ENCODE measurements at places on chromosomes 3 and 15.

DNA sequence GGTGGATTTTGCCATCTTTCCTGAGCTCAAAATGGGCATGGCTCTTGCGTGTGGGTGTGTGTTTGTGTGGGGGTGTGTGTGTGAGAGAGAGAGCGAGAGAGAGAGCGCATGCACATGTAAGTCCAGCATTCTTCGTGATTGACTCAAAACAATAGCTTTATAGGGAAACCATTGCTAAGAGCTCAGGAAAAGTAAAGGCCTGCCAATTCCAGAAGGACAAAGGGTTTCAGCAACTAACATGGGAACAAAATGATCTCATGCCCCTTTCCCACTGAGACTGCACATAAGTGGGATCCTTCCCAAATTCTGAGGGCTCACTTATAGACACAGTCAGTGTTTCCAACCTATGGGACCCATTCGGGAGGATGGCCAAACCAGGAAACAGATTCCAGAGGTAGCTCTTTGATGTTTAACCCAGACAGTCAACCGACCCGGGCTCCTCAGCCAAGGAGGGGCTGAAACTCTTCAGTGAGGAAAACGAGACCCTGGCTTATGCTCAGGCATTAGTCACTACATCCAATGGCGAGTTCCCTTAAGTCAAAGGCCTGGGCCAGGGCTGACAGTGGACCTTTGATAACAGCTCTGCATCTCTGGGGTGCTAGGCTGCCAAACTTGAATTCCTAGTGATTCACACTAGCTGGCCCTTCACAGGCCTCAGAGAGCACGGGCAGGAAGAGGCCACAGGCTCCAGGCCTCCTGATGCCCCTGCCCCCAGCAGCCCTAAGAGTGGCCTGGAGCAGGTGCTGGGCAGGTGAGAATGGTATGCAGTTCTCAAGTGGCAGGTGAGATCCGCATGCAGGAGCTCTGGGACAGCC, 305.0 kb upstream of the C2CD4B start:
- DNase-seq, result no peak

DNA sequence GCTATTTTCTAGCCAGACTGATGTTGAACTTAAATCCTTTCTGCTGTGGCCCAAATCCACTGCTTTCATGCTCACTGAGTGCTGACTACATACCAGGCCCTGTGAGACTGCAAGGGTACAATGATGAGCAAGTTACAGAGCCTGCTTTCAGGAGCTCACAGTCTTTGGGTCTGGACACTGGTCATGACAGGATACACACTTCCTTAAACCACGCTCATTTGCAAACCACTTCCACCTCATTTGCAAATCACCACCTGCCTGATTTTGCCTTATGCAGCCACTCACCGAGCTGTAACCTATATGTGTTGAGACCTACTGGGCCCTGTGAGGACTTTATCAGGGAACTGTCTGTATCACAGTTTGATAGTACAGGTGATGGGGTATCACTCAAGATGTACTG, 50.2 kb upstream of the LRRC58 start:
- DNase-seq, result no peak

DNA sequence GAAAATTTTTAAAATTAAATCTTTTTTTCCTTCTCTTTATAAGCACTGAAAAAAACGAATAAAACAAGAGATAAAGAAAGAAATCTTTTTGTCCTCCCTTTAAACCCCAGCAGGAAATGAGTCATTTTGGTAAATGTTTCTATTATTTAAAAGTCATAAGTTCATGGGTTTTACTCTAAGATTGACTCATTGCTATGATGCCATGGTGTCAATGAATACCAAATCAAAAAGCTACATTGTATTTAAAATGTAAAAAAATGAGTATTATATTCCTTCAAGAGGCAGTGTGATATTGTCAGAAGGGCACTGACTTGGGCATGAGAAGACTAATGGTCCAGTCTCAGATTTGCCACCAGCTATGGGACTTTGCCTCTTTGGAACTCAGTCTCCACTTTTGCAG, 303.4 kb upstream of the DNAJC19 start:
- no peak for DNase-seq

DNA sequence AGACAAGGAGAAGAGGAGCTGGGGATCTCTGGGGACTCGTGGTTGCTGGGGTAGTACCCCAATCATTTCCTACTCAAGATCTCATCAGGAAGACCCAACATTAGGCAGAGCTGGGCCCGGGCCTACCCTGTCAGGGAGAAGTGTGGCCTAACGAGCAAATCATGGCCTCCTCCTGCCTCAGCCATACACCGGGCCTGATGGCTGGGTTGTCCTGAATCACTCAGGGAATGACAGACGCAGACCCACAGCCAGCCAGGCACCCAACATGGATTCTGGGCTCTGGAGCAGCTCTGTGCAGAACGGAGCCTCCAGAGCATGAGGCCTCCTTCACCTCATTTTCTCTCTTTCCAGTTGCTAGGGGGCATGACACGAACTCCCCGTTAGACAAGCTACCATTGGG, 19.7 kb downstream of the ITGA11 start:
- no peak for DNase-seq

DNA sequence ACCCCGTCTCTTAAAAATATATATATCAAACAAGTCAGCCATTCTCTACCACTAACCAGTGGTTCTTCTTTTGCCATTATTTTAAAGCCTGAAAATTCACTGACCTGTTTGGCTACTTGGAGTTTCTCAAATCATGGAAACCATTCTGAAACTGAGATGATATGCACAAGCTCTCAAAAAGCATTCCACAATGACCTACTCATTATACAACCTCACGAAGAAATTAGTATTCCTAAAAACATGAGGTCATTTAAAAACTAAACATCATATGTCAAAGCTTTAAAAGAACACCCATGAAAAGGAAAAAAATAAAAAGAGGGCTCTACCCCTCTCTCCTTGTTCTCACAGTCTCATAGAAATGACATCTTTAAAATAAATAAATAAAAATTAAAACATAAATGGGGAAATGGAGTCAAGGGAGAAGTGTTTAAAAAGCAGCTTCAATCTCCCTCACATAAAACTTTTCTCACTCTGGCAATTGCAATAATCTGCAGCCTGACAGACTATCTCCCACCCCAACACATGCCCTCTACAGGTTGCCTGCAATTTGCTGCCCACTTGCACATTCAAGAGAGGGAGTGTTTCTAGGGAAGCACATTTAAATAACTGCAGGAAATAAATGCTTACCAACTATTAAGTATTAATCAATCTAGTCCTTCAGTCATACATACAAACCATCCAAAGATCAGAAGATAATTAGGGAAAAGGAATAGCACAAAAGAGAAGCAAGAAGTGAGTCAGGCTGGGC, 73.3 kb downstream of the TRANK1 start:
- no peak for DNase-seq

GRCh38 chr3:20488151-20488550, 302.1 kb upstream of the SGO1 start:
- DNase-seq, result no peak

GRCh38 chr15:48361685-48362084, 30.5 kb downstream of the DUT start:
- no peak for DNase-seq

DNA sequence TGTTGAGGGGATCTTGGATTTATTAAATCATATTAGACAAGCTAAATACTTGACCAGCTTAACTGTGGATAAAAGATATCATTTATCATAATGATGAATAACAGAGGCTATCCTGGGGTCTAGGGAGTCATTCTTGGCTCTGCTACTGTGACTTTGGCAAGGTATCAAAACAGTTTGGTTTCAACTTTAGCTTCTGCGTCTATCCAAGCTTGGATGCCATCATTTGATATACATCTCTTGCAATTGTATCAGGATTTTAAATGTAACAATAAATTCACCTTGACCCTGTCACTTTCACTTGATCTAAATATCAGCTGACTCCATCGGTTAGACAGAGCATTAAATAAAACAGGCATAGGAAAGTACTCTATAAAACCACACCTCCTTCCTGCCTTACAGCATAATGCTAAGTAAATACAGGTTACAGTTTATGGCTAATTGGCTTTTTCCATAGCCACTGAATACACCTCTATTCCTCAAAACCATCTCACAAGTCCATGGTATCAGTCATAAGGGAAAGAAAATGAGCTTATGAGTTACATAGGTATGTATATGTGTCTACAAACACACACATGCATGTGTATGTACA, 262.9 kb downstream of the CTNNB1 start:
- no peak for DNase-seq

DNA sequence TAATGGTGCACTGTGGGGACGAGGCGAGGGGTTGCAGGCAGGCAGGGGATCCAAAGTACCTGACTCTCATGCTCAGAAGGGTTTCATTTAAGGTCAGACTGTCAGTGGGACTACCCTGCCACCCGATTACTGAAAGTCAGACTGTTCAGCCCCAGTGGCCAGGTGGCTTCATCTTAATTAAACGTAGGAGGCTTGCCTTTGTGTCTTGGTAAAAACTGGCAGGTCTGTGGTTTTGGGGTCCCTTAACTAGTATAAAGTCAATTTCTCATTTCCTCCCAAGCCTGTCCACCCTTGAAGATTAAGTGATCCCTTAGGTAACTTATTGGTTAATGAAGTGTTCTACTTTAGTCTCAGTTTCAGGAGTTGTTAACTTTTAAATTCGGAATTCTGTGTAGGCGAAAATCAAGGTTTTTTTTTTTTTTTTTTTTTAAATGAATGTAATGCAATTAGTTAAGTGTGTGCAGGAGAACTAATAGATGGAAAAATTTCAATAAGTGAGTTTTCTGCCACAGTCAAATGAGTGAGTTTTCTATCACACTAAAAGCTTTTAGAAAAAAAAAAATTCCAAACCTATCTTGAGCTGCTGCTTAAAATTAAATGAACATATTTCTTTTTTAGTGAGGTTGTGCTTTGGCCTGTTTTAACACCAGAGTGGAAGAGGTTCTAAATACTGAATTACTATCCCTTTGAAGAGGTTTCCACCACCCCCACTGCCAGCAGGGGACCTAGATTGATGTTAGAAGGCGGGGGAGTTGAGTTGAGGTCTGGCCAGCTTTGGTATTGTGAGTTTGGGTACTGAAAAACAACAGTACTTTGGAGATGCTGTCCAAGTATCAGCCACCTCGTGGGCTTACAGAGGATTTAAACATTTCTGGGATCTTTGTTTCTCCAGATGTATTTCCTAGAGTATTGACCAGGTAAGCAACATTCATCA, 15.2 kb downstream of the ITPR1 start:
- DNase-seq, result peak; percentile 56

DNA sequence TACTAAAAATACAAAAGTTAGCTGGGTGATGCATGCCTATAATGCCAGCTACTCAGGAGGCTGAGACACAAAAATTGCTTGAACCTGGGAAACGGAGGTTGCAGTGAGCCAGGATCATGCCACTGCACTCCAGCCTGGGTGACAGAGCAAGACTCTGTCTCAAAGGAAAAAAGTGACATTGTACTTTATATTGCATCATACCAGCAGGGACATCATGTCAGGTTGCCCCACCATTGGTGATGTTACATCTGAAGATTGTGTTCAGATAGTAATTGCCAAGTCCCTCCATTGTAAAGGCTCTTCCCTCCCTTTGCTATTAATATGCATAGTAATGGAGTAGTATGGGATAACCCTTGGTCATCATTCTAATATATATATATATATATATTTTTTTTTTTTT, 44.8 kb downstream of the FOXL2 start:
- no peak for DNase-seq

GRCh38 chr15:76147906-76148570, 88.3 kb downstream of the TMEM266 start:
- DNase-seq, result peak; percentile 84

- no peak for DNase-seq
These were observed 162.2 kb downstream of the PCCB start for GRCh38 chr3:136412307-136412706.

- DNase-seq, result no peak
These were observed 62.8 kb upstream of the CSPG4 start for GRCh38 chr15:75775296-75776064.

DNA sequence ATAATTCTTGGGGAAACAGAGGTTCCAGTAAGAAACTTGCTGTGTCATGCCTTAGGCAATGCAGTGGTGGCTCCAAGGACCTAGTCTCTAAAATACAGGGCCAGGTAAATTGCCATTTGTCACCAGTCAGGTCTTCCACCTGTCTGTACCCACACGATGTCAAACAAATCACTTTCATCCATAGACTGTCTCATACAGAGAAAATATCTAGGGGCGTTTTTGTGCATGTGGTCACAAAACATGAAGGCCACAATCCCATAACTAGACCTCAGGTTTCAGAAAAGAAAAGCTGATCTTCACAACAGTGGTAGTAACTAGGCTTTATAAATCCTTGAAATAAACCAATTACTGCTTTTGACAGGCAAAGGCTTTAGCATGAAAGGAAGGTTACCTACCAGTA, 92.3 kb downstream of the SLC9A9 start:
- no peak for DNase-seq

GRCh38 chr3:132867526-132867925, 145.3 kb upstream of the NPHP3 start:
- DNase-seq, result no peak

GRCh38 chr15:30990446-30991254, 778 bp downstream of the MTMR10 start:
- peak; percentile 58 for DNase-seq

GRCh38 chr3:72041511-72041910, 256.6 kb upstream of the PROK2 start:
- no peak for DNase-seq

DNA sequence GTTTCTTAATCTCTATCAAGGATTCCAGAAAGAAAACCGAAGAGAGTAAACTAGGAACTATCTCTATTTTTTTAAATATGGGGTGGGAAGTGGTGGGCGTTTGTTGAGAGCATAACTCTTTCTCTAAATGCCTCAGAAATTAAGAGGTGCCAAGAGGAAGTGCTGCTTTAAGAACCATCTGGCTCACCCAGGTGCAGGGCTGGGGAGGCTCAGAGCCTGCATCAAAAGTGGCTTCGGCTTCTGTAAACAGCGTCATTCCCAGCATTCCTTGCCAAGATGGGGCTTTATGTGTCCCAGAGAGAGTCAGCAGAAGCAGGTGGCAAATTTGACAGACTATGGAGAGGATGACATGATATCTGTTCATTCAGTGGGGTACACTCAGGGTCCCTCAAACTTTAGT, 123.3 kb upstream of the BFSP2 start:
- DNase-seq, result no peak

DNA sequence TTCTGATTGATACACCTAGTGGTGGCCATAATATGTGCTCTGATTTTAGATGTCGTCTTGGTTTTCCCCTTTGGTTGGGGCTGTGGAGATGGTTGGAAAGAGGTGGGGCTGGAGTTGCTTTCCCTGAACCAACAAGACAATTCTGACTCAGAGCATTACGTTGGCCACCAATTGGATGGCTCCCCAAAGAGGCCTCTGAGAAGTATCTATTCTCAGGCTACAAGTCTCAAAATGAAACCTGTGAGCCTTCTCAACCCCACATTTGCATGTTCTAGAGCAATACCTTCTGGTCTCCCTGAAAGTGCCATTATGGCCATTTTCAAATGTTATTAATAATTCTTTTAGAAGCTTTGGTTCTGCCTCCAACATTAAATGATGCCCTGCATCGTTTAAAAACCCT, 188.4 kb upstream of the WNT5A start:
- DNase-seq, result no peak

DNA sequence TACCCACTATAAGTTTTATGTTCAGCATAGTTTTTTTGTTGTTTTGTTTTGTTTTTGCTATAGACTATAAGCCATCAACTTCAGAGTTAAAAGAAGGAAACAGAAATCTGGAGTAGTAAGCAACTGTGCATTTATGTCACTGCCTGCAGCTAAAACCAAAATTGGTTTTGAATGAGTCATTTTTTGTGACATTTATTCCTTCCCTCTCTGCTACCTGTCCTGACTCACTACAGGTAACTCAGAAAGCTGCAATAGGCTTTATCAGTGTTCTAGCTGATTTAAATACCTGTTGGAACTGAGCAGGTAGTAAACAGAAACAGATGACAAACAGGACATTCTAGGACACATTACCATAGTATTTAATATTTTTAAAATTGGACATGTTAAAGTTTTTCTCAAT, 393.3 kb upstream of the WNT5A start:
- no peak for DNase-seq
